ENCODE measurements at places on chromosomes 6 and 20.
A peak's percentile ranks its signal among the peaks of the same experiment; 100 is the strongest.

DNA sequence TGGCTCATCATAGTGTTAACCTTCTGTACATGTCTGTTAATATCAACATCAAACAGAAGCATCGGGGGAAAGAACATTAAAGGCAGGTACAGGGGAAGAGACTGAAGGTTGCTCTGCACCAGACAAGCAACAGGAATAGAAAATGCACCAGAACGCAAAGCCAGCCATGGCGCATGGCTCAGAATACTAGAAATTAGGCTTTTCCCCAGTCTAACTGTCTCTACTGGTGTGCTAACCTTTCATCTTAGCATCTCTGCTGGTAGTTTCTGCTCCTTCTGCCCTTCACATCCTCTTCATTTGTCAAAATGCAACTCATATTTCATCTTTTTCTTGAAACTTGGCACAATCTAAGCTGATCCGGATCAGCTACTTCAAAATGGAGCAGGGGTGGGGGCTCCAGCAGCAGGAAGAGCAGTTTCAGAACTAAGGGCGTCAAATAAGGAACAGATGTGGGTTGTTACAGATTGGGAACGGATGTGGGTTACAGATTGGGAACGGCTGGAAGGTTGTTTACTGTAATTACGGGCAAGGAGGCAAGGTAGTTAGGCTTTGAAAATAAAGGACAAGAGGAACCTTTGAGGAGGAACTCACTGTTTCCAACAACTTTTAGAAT lies 13.1 kb upstream of the RNASET2 start:
- no peak for DNase-seq

DNA sequence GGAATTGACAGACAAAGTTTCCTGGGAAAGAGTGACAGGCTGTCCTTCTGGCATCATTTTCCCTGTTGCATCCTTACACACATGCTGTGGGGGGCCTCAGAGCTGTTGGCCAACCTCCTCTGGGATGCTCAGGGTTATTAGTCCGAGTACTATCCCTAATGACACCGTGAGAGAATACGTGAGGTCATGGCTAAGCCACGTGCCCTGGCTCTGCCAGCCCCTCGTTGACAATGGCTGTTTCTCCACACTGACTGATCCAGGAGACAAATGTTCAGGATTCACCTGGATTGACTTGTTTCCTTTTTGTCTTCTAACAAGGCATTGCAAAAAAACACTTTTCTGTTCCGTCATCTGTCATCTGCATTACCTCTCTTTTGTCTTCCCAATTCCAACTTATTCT lies 604.6 kb downstream of the TFAP2A start:
- no peak for DNase-seq

- peak; percentile 56 for DNase-seq
These were observed 506.6 kb upstream of the MAN1A1 start for GRCh38 chr6:119856136-119856535.

DNA sequence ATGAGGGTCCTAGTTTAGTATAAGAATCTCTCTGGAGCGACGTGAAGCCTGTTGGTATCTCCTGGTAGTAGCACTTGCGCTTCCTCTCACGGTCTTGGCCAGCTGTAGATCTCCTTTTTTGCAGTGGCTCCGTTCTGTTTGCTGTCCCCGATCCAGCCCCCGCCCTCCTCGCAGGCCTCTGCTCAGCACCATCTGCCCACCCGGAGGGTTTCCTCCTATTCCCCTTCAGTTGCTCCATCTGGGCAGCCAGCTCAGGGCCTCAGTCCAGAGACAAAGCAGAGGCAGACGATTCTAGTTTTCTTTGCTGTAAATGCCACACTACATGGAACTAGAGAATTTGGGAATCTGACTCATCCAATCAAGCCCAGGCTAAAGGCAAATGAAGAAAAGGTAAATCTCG lies 126.6 kb downstream of the TIAM2 start:
- no peak for DNase-seq

GRCh38 chr6:148779142-148779562 lies 32.3 kb downstream of the UST start:
- no peak for DNase-seq

DNA sequence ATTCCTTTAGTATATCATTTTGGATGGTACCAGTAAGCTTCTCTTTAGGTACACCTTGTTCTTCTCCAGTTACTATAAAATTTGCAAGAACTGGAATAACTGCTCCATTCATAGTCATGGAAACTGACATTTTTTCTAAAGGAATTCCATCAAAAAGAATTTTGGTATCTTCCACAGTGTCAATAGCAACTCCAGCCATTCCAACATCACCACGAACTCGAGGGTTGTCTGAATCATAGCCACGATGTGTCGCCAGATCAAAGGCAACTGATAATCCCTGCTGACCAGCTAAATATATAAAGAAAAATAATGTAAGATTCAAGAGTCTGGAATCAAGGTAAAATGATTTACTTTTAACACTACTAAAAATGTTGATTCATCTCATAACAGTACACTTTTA lies 5.3 kb downstream of the MMUT start:
- DNase-seq = no peak

GRCh38 chr6:110875548-110876169 lies 1.1 kb downstream of the AMD1 start:
- DNase-seq = peak; percentile 56

DNA sequence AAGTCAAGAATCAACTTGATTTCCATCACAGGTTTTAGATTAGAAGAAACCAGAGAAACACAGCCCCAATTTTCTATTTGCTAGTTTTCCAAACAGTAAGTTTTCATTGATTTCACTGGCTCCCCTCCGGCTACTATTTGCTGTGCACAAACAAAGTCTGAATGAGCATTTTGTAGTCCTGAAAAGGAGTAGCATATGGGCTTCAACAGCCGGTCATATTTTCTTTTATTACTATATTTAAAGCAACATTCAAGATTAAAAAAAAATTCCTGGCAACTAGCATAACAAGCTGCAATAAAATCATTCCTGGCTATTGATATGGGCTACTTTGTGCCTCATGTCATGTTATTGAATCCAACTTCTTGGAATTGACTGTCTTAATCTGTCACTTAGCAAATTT lies 48.3 kb downstream of the CARMIL1 start:
- DNase-seq = no peak

- DNase-seq = no peak
These were observed 13.0 kb upstream of the ABHD16B start for GRCh38 chr20:63848003-63848911.

GRCh38 chr6:91221072-91221720 lies 634.3 kb upstream of the MAP3K7 start:
- DNase-seq = no peak

GRCh38 chr20:2801286-2801728 lies 880 bp upstream of the CPXM1 start:
- DNase-seq = no peak

DNA sequence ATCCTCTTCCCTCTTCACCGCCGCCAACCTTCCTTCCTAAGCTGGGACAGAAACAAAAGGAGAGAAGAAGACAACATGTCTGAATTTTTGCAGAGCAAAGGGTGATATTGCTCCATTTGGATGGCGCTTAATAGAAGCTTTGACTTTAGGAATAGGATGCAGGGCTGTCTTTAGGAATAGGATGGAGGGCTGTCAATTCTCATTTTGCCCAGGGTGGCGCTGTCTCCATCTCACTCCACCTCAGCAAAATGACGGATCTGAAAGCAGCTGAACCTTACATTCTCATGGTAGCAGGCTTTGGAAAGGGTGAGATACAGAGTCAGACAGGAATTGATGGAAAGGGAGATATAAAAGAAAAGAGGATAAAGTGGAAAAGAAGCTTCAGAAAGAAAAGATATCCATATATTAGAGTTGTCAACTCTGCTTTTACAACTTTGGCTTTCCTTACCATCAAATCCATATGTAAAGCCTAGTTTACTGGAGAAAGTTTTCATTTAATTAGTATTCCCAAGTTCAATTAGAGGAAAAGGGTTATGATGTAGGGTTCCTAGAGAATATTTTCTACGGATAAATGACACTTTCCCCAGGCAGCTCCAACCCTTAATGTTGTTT lies 2.4 kb downstream of the MTCL3 start:
- DNase-seq = peak; percentile 78

DNA sequence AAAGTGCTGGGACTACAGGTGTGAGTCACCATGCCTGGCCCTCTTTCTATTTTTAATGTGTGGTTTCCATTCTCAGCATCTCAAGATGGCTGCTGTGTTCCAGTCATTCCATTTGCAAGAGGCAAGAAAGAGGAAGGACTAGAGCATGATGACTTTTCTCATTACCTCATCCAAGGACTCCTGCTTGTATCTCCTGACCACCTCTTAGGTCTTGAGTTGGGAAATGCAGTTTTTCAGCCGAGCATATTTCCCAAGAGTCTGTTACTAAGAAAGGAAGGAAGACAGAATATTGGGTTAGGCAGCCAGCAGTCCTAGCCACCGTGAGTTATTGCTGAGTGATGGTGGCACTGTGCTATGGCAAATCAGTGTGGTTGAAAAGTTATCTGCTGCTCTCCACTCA lies 108.4 kb upstream of the INSM1 start:
- DNase-seq = no peak

DNA sequence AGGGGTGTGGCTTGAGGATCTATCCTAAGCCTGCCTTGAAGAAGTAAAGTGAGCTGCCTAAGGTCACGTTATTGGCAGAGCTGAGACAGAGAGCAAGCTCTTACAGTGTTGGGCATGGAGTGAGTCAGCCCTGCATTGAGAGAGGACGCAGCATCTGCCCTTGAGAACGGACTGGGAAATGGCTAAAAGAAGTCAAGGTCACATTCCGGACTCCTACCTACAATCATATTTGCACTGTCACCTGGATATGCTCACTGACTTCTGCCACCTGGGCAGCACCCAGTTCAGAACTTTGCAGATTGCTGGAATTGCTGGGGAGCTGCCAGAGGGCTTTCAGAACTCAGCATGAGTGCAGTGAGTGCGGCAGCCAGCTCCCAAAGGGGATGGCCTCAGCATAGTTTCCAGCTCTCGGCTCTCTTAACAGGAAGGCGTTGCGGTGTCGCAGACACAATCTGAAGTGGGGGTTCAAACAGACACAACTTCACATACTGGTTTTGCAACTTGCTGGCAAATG lies 199.3 kb upstream of the SGK1 start:
- peak; percentile 80 for DNase-seq

GRCh38 chr6:43944908-43945767 lies 175.1 kb downstream of the VEGFA start:
- no peak for DNase-seq

GRCh38 chr6:49649988-49650387 lies 13.3 kb upstream of the RHAG start:
- DNase-seq = peak; percentile 22

DNA sequence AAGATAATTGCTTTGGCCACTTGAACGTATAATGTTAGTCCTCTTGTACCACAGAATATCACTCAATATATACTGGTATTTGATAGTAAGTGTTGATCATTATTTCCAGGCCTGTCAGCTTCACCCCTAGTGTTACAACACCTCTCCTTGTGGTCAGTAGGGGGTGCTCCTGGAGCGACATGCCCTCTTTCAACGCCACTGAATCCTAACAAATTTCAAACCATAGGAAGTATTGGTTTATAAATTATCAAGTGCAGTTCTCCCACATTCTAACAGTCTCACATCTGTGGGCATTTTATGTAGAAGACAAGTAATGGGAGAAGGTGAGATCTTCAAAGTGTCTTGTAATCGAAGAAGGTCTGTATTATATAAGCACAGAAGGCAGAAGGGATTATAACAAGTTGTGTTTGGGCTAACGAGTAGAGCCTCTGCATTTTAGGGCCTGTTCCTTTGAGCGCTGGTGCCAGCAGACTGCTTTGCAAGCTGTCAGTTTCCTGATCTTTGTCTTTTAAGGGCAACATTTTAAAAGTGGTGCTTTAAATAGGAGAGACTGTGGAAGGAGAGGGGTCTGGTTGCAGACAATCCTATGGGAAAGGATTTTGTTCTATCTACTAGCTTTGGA lies 57.1 kb upstream of the CEP162 start:
- DNase-seq = peak; percentile 17

DNA sequence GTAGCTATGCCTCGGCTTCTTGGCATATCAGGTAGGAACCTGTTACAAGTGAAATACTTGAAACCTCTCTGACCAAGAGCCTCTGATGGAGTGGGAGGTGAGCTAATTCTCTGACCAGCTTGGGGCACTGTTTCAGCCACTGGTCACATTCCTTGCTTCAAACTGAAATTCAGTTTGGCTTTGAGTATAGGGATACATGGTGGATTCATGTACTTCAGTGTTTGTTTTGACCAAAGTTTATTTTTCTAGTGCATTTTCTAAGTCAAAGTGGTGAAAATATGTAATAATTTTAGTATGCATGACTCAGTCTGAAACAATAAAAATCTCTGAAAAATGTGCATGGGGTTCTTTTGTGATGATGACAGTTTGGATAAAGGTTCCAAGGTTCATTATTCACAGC lies 18.6 kb downstream of the TTPAL start:
- no peak for DNase-seq

DNA sequence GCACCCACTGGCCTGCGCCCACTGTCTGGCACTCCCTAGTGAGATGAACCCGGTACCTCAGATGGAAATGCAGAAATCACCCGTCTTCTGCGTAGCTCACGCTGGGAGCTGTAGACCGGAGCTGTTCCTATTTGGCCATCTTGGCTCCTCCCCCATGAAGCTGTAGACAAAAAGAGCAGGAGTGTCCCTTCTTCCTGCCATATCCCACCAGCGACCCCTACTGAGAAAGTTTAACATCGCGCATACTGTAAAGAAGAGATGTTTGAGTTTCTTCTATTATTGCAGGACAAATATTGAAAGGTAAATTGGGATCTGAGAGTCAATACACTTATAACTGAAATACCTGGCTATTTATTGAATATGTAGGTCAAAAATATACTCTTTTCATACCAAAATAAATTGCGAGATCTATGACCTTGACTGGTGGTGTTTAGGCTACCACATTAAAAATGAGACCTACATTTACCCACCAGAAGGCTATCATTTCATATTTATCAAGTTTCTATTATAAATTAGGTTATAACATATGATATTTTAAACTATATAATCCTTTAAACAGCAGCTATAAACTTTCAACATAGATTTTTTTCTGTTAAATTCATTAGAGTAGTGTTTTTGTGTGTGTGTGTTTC lies 586.3 kb downstream of the HTR1B start:
- no peak for DNase-seq

DNA sequence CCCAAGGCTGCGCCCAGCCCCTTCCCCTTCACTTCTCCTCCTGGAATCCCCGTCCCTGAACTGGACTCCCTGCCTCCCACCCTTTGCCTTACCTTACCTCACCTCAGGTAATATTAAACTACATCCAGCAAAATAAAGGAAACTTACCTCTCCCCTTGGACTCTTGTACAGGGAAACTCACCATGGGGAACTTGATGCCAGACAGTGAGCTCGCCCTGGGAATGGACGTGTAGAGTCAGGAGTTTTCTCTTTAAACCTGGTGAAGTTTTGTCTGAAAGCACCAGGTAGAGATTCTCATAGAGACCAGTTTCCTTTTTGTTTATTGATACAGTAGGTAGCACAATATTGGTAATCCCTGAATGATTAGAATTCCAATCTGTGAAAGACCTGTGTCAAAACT lies 544 bp upstream of the HLA-C start:
- peak; percentile 23 for DNase-seq

DNA sequence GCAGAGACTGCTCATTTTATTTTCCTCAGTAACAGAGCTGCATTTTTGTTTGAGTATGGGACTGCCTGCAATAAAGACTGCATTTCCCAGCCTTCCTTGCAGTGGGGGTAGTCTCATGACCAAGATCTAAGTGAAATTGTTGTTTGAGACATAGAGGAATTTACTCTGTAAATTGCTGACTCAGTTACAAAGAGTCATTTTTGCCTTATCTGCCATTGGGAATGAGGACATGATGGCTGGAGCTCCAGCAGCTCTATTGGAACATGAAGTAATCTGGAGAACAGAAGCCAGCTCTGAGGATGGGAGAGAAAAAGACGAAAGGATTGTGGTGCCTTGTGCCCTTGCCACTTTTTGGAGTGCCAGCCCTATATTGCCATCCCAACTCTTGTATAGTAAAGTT lies 2.1 kb upstream of the CST11 start:
- DNase-seq = no peak

All from Daoy (cell line).